ENCODE measurements at places on chromosomes 5 and 9.

- no peak for DNase-seq
These were observed 5.5 kb downstream of the NR2F1 start for GRCh38 chr5:93588352-93589151.

DNA sequence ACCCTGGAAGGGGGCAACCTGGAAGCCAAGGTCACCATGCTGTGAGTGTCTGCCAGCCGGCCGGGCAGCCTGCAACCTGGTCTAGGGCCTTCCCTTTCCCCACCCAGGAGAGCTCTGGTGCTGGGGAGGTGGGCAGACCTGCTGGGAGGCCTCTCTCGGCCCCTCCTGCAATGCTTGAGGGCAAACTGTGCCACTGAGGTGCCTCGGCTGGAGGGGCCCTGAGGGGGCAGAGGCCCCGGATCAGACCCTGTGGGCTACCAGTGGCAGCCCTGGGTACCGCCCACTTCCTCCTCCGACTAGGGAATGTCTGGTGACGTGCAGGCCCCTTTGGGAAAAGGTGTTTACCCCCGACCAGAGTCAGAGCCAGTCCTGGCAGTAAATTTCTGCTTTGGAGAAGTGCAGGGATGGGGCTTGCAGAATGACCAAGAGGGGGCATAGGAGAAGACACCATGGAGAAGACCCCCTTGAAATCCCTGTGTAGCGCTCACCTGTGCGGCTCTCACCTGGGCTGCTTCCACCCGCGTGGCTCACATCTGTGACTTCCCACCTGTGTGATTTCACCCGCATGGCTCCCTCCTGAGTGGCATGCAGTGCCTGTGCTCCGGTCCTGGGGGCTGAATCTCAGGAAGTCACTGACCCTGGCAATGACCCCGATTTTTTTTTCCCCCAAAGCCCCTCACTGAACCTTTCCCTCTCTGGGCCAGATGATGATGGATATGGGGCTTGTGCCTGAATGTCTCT lies 1.1 kb downstream of the LCN1 start:
- no peak for DNase-seq

GRCh38 chr9:124257844-124258606 lies at the start of gene NEK6:
TSS of gene NEK6 (plus strand) at chr9:124257949. CDS start at chr9:124301965, 44,016 bp downstream.
- DNase-seq = peak; percentile 28

DNA sequence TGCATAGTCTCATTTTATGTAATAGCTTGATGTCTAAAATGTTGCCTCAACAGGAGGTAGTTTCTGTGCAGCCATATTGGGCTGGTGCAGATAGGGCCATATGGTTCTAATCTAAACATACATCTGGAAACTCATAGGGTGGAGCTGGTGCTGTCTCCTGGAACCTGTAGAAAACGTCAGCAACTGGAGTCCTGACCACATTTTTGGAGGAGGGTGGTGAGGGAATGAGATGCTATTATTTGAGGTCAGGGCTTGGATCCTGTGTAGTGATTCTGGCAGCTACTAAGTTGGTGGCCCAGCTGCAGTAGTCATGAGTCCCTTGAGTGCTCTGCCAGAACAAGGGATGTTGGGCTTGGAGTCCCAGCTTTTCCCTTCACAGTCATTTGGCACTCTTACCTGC lies 14.1 kb downstream of the MAN2A1 start:
- no peak for DNase-seq

DNA sequence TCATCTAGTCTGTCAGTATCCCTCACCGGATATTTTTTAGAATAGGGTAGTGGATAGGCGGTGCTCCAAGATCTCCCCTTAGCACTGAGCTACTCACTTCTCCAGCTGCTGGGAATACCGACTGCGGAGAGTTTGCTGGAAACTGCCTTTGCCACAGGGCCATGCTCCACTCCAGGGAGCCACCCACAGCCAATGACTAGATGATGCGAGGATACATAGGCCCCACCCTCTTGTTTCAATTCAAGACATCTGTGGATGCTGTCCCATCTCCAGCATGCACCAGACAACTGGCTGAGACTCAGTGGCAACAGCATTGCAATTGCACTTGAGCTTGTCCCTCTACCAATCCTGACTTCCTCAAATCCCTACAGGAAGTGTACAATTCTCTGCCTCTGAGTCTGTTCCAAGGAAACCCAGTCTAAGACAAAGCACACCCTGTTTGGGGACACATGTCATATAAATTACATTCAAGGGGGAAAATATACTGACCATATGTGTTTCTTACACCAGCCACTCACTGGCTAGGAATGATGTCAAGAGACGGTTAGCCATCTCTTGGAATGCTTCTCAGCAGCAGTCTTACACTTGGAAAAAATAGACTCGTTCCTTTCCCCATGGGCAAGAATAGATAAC lies 312.6 kb upstream of the KIF2A start:
- DNase-seq = no peak
